ENCODE measurements at places on chromosomes 7 and 10.

GRCh38 chr7:6153646-6154541, 118.5 kb downstream of the CYTH3 start:
- DNase-seq, result no peak

- no peak for DNase-seq
These were observed 512.4 kb downstream of the TNS3 start for GRCh38 chr7:47069385-47070076.

- peak; percentile 9 for DNase-seq
These were observed 1.2 kb downstream of the HIPK2 start for GRCh38 chr7:139776486-139777132.

- DNase-seq, result no peak
These were observed 120.8 kb downstream of the INHBA start for GRCh38 chr7:41582116-41582515.

DNA sequence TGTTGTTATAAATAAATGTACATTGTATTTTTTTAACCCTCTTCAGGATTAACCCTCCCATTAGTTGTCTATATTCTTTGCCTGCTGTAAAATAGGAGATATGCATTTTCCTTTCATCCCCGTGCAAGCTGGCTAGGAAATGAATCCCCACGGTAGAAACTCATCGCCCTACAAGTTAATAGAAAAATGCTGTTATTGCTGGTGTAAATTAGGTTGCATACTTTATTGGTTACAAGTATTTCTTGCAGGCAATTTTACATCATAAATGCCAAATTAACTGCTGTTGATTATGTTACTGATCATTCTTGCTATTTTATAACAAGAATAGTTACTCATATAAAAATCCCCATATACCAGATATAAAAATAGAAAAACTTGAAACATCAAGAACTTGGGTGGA, 454.2 kb upstream of the KLF6 start:
- DNase-seq, result no peak

DNA sequence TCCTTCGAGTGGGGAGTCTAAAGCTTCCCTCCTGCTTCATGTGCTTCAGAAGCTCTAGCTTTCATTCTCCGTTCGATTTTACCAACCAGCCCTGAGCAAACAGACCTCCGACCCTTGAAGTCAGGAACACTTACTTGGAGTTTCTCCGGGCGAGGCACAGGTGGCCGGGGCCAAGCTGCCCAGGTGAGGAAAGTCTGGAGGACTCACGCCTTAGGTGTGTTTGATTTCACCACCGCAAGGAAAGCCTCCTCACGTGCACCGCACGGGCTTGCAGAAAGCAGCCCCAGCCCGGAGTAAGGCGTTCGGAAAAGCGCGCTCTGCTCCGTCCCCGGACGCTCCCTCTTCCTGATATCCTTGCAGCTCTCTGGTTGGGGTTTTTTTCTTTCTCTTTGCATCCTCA, 30.1 kb upstream of the CNPY1 start:
- DNase-seq, result no peak

DNA sequence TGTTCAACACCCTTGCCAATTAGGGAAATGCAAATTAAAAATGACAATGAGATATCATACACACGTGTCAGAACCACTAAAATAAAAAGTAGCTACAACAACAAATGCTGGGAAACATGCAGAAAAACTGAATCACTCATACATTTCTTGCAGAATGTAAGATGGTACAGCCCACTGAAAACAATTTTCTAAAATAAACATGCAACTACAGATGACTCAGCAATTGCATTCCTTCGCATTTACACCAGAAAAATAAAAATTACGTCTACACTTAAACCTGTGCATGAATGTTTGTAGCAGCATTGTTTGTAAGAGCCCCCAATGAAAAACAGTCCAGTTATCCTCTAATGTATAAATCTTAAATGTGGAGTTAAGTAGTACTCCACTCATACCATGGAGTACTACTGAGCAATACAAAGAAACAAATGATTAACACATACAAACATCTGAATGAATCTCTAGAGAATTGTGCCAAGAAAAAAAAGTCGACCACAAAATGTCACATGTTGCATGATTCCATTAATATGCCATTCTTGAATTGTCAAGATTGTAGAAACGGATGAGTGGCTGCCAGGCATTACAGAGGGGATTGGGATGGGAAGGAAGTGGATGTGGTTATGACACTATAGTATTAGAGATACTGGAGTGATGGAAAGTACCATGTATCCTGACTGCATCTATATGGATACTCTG, 134.6 kb upstream of the NPSR1 start:
- DNase-seq, result no peak

DNA sequence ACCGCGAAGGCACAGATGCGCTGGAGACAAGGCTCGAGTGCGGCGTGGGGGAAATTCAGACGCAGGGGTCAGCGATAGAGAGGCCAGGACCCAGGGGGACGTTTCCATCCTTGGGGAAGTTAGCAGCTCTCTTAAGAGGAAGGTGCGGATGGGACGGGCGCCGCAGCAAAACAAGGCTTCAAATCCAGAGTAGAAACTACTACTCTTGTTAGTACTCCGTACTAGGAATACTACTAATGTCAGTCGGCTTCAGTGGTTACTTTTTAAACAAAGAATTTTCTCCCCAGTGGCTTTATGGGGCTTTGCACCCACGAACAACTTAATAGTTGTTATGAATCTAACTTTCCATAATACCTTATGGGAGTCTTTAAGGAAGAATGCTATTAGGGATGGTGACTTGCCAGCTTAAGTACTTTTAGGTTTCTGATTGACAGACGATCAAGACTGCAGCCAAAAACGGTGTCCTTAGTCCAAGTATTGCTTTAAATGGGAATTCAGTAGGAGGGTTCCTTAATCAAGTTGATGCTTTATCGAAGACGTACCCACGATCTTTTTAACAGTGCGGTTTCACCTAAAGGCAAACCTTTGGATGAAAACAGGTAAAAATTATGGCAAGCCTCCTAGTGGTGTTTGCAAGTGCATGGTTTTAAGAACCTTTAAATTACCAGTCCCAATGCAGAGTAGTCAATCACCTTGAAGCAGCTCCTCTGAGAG, 812 bp upstream of the IDE start:
- DNase-seq, result no peak

GRCh38 chr10:79321494-79321882, 25.8 kb upstream of the PPIF start:
- no peak for DNase-seq

GRCh38 chr10:33596422-33596821, 262.0 kb upstream of the NRP1 start:
- DNase-seq, result no peak

DNA sequence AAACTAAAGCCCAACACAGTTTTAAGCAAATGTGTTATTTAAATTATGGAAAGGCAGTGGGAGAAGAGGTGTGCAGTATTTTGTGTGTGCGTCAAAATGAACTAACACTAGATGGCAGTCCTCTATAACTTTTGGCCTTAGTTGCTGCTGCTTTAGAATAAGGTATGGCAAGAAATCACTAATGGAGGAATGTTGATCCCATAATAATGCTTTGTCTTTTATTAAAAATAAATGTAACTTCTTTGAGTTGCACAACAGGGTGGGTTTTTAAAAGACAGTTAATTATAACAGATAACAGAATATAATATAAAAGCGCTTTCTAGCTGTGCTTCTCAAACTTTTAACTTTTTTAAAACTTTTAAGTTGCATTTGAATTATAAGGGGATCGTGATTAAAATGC, 56.4 kb downstream of the BBS9 start:
- DNase-seq, result no peak

DNA sequence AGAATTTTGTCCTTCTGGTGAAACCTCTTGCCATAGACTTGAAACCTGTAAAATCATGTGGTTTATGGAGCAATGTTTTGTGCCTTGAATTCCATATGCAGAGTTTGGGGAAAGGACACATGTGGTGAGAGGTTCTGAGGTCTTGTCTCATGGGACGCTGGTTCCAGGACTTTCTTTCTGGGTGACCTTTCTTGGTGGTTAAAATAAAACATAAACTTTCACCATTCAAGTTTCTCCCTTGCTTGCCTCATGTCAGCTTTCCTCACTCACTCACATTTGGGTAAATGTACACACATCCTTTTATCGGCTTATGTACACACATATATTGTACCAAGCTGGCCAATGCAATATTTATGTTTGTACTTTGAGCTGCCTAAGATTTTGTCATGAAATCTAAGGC, 144.9 kb upstream of the CELF2 start:
- no peak for DNase-seq

- DNase-seq, result no peak
These were observed 74.3 kb downstream of the RNLS start for GRCh38 chr10:88508796-88509195.

- no peak for DNase-seq
These were observed 8.9 kb downstream of the C10orf53 start for GRCh38 chr10:49688261-49688846.

GRCh38 chr7:99514050-99514449, 9.6 kb downstream of the ZKSCAN5 start:
- DNase-seq, result no peak

DNA sequence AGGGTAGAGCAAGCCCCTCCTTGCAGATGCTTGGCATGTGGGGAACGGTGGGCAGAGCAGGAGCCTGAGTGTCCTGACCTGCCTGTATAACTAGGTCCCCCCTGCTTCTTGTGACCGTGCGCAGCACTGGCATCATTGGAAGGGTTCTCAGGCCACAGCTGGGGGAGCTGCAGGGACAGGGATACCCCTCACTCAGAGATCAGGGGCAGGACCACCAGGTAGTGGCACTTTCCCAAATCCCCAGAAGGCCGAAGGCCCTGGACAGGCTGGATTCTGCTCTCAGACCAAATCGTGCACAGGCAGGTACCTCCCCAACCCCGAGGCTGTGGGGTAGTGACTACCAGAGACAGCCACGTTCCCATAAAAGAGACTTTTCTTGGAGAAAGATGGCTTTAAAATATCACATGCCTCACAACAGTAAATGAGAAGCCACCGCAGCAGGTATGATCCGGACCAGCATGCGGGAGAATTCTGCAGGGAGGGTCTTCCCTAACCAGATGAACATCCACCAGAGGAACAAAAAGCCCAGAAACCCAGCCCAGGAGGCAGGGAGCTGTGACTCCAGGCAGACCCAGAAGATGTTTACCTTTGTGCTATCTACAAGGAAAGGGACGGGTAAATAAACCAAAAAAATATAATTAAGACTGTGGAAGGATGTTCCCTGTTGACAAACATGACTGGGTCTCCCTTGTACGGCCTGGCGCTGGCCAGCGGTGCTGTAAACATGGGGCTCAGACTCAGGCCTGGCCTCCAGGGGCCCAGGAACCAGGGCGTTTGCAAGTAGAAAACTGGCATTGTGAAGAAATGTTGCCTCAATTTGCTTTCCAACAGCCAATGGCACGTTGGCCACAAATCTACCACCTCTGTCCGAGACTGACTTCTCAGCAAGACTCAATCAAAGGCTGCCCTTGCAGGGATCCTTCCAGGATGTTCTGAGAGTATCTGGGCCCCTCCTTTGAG, 180.0 kb downstream of the TNS3 start:
- no peak for DNase-seq

DNA sequence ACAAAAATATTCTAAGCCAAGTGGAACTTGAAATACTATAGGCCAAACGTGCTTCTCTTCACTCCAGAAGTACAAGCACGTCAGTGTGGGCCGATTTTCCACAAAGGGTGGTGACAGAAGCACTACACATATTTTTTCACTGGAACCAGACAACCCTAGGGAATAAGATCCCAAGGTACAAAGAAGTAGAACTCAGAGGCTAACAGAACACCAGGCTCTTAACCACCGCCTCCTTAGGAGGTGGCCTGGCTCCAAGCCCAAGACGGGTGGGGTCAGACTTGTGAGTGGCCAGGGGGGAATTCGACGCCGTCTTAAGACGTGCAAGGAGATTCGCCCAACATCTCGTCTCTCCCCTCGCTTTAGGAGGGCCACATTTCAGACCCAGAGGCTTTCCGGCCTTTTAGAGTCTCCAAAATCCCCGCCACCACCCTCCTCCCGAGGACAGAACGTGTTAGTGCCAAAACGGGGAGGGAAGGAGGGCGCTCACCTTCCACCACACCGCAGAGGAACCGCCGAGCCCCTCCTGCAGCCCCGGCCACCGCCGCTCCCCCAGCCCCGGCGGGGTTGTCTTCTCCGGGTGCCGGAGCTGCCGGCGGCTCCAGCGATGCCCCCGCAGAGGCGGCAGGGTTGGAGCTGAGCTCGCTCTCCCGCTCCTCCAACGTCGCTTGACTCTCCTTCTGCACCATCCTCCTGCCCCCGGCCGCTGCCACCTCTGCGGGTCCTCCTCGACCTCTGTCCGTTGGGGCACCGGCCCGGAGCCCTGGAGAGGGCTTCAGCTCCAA, 716 bp downstream of the OGA start:
- DNase-seq, result no peak
